ENCODE measurements at places on chromosomes 7 and 10. TPM values are rescaled to one million over a fixed set of nuclear protein-coding genes. Genes with fewer than 3 reads are reported as not detected.

ITGB8 gene
- total RNA-seq: 106 TPM

DNA sequence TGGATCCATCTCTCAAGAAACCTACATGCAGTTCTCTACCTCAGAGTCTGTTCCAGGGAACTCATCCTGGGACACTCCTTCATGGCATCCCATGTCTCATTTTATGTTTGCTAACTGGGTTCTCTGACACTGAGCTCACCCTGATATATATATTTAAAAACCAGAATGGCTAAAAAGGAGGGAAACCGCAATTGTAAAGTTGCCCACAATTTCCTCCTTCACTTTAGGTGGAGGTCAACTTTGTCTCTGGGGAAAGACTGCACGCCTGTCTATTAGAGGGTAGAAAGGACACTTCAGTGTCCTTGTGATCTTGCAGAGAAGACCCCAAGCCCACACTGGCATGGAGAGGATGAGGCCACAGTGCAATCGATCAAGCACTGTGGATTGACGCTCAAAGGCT is 131.7 kb downstream of the TEX36 start:
- no peak for DNase-seq

- no peak for DNase-seq
Measured at GRCh38 chr7:107847168-107847835, 43.7 kb upstream of the DLD start.

DNA sequence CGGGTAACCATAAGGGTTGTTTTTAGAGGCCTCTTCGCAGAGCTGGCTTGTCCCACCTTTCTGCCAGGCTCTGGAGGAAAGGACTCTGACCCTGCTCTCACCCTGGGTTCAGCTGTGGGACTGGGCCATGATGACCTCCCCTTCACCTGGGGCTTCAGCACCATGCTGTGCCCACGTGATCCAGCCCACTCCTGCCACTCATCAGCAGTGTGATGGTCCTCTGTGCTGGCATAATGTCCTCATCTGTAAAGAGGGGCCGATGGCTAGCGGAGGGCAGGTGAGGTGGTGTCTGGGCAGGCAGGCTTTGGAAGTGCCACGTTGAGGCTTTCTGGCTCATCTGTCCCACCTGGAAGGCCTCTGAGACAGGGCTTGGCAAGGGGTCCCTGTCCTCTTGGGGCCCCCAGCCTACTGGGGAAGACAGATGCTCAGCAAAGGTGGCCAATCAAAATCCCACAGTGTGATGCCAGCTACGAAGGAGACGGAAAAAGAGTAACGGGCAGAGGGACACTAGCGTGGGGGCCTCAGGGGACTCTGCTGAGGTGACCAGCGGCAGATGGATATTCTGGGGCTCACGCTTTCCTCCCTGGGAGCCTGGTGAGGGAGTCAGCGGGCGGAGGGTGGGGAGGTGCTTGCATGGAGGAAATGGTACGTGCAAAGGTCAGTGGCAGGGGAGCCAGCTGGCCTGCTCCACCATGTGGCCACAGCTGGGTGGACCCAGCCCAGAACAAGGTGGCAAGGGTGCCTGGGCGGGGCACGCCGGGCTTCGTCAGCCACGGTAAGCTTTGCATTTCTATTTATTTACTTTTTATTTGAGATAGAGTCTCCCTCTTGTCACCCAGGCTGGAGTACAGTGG is 5.4 kb downstream of the LRWD1 start:
- DNase-seq: no peak

DNA sequence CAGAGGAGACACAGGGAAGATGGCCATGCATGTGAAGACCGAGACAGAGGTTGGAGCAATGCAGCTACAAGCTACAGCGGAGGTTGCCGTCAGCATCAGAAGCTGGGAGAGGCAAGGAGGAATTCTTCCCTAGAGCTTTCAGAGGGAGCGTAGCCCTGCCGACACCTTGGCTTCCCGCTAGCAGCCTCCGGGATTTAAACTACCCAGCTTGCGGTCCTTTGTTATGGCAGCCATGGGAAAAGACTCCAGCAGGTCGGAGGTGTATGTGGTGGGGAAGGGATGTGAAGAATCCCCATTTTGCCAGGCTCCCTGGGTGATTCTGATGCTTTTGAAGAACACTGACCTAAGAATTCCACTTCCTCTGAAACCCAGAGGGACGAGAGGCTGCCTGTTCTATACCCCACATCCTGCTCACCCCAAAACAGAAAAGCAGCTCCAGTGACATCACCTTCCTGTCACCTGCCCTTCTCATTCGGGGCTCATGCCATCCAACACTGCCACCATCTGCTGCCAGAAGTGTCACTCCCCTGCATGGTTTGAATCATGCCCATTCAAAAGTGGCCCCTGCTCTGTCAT is 3.3 kb upstream of the SEPHS1 start:
- DNase-seq: no peak

GRCh38 chr10:129888784-129889616 is 75.1 kb downstream of the EBF3 start:
- no peak for DNase-seq
